Activated CD8-positive, alpha-beta memory T cell treated with anti-CD3 and anti-CD28 coated beads, Interleukin-2, amount 10 ng/mL, durations not matched to agents 7 days and 5 days (primary cell): ENCODE measurements at places on chromosomes 7 and 10. TPM values are rescaled to one million over a fixed set of nuclear protein-coding genes. Genes with fewer than 3 reads are reported as not detected.

DENND10 gene
- 41.2 TPM for total RNA-seq

DNA sequence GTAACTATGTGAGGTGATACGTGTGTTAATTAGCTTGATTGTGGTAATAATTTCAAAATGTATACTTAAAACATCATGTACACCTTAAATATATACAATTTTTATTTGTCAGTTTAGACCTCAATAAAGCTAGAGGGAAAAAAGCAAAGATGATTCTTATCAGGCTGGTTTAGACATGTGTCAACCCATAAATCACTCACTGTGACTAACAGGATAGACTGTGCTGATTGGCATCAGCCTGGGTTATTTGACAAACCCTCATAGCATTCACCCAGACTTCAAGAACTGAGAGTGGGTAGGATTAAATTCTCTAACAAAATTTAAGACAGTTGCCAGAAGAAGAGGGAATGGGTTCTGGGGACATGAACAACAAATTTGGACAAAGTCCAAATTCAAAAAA lies 73.8 kb upstream of the TMEM140 start:
- no peak for DNase-seq

DNA sequence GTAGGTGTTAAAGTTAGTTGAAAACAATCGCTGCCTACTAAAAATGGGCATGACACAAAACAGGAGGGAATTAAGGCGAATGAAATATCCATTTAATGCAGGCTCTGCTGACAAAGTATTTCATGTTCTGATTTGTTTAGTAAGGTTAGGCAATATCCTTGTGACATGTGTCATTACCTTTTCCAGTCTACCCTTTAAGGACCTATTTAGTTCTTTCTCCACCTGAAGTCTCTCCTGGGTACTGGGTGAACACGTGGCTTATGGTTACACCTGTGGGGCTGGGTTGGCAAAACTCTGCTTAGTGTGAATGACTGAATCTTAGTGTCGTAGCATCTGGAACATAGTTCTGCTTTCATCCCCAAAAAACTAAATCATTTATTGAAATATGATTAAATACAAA lies 313.5 kb downstream of the CCDC3 start:
- DNase-seq, result no peak

HMX2 gene
- total RNA-seq, result not detected
